Natural killer cell (primary cell): ENCODE measurements at places on chromosomes 4 and X.
A peak's percentile ranks its signal among the peaks of the same experiment; 100 is the strongest.

DNA sequence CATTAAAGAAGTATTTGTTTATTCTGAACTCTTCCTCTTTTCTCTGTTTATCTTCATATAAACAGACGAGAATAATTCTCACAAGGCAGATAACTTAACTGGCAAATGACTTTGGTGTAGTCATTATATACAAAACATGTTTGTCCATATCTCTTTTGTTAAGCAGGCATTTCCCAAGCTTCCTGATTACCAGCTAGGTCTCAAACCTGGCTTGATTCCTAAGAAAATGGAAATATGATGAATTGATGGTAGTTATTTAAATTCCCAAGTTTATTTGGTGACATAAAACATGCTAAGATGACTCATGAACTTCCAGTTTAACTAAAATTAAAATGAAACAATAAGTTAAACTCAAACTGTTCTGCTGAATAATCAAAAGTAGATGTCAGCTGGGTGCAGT is 96.8 kb downstream of the ARSJ start:
- H3K27me3 ChIP-seq, result no peaks in the 10 kb centered on the region
- no peak overlapping the region for H3K4me3 ChIP-seq
- no peak overlapping the region for H3K27ac ChIP-seq
- no peaks in the 10 kb centered on the region for H3K36me3 ChIP-seq
- H3K4me1 ChIP-seq, result no peaks in the 10 kb centered on the region
- DNase-seq, result no peak

DNA sequence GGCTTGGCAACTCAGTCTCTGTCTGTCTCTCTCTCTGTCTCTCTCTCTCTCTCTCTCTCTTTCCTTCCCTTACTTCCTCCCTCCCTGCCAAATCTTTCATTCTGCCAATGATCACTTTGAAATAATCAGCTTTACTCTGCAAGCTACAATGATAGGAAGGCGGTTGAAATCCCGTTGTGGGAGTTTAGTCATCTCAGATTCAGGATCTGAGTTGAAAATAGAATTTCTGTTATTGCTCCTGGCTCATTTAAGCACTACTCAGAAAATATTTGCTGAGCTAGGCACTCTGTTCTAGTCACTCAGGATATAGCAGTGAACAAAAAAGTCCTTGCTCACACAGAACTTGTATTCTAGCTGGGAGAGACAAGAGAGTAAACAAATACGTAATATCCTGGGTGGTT is 56.3 kb upstream of the DCTD start:
- peaks cover 7% of the 10 kb centered on the region for H3K27me3 ChIP-seq
- no peak overlapping the region for H3K27ac ChIP-seq
- H3K4me3 ChIP-seq, result no peak overlapping the region
- DNase-seq, result no peak
- H3K36me3 ChIP-seq, result no peaks in the 10 kb centered on the region

- no peaks in the 10 kb centered on the region for H3K4me1 ChIP-seq
- H3K27ac ChIP-seq, result no peak overlapping the region
- no peaks in the 10 kb centered on the region for H3K27me3 ChIP-seq
- DNase-seq, result no peak
These were observed 27.0 kb downstream of the AR start for GRCh38 chrX:67570839-67571238.

DNA sequence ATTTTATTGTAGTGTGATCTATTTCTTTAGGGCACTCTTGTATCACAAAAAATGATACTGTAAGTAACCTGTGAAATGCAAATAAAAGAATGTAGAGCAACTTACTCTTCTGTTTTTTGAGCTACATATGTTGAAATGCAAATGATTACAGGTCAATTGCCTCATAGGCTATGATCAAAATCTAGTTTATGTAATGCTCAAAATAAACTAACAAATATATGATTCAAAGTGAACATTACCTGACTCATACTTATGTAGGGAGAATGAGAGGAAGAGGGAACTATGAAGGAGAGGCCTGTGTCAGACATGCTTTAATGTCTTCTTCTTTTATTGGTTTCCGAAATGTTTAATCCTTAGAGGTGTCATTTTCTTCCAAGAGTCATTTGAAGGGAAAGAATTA is 5.0 kb upstream of the RPS6KA3 start:
- H3K27me3 ChIP-seq, result no peaks in the 10 kb centered on the region
- H3K4me1 ChIP-seq, result peaks cover 12% of the 10 kb centered on the region
- no peak overlapping the region for H3K4me3 ChIP-seq
- no peak for DNase-seq
- no peaks in the 10 kb centered on the region for H3K36me3 ChIP-seq

GRCh38 chr4:14054391-14054790 is 426.9 kb upstream of the BOD1L1 start:
- no peaks in the 10 kb centered on the region for H3K4me1 ChIP-seq
- DNase-seq, result no peak
- no peaks in the 10 kb centered on the region for H3K36me3 ChIP-seq
- H3K27me3 ChIP-seq, result no peaks in the 10 kb centered on the region
- H3K4me3 ChIP-seq, result no peak overlapping the region

DNA sequence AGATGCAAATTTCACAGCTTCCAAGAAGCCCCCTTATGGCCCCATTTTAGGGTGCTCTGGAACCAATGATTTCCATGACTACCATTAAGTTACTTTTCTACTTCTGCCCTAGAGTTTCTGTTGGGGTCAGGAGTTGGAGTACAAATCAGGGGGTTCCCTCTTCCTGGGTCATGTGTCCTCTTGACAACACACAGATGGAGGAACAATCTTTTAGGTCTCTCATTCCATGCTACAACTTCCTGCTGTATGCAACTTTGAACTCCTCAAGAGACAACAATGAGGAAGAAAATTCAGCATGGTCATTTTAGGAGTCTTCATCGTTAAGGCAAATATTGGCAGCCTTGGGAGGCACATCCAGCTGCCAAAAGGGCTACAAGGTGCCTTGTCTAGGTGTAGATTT is 79.7 kb downstream of the SEL1L3 start:
- no peak overlapping the region for H3K4me3 ChIP-seq
- DNase-seq, result no peak
- peaks cover 54% of the 10 kb centered on the region for H3K36me3 ChIP-seq
- no peaks in the 10 kb centered on the region for H3K4me1 ChIP-seq

- H3K4me1 ChIP-seq, result peaks cover 24% of the 10 kb centered on the region
- peak; percentile 85 for DNase-seq
- H3K4me3 ChIP-seq, result no peak overlapping the region
- no peaks in the 10 kb centered on the region for H3K27me3 ChIP-seq
- H3K36me3 ChIP-seq, result no peaks in the 10 kb centered on the region
These were observed 23.5 kb downstream of the TLR10 start for GRCh38 chr4:38759113-38759789.

DNA sequence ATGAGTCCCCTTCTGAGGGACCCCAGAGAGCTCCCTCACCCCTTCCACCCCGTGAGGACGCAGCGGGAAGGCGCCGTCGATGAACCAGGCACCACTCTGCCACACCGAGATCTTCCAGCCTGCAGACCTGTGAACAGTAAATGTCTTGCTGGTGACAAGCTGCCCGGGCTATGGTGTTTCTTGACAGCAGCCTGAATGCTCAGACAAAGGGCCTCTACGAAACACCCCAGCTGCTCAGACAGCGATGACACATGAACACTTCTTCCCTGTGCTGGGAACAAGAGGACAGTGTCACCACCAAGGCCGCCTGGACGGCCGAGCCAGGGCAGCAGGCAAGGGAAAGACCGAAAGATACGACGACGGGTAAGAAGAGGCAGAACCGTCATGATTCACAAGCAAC is 30.6 kb upstream of the GTPBP6 start:
- no peak overlapping the region for H3K4me3 ChIP-seq
- no peak overlapping the region for H3K27ac ChIP-seq
- DNase-seq, result no peak

GRCh38 chr4:98502624-98503023 is 155.8 kb downstream of the TSPAN5 start:
- no peak for DNase-seq
- H3K27ac ChIP-seq, result no peak overlapping the region
- H3K4me1 ChIP-seq, result peaks cover 13% of the 10 kb centered on the region
- no peak overlapping the region for H3K4me3 ChIP-seq

DNA sequence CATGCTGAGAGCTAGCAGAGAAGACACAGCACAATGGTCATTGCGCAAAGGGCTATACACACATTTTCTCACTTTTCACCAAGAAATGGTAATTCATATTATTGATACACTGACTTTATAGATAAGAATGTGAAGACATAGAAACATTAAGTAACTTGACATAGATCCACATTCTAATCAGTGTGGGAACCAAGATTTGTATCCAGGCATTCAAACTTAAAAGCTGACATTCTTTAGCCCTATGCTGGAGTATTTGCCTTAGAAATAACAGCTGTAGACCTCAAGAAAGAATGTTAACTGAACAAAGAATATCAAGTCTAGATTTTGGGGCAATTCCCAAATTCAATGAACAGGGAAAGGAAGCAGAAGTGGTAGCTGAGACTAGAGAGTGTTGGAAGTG is 384.8 kb downstream of the IL15 start:
- H3K27me3 ChIP-seq, result no peaks in the 10 kb centered on the region
- no peaks in the 10 kb centered on the region for H3K4me1 ChIP-seq
- H3K4me3 ChIP-seq, result no peak overlapping the region
- DNase-seq, result no peak

GRCh38 chrX:39891781-39892180 is 206.0 kb downstream of the BCOR start:
- no peak overlapping the region for H3K27ac ChIP-seq
- peaks cover 5% of the 10 kb centered on the region for H3K4me1 ChIP-seq
- peak; percentile 28 for DNase-seq
- no peaks in the 10 kb centered on the region for H3K36me3 ChIP-seq
- H3K27me3 ChIP-seq, result no peaks in the 10 kb centered on the region

- DNase-seq, result no peak
- H3K36me3 ChIP-seq, result no peaks in the 10 kb centered on the region
- H3K27me3 ChIP-seq, result no peaks in the 10 kb centered on the region
- no peak overlapping the region for H3K27ac ChIP-seq
- no peaks in the 10 kb centered on the region for H3K4me1 ChIP-seq
These were observed 252.3 kb upstream of the PSAPL1 start for GRCh38 chr4:7687006-7687405.

DNA sequence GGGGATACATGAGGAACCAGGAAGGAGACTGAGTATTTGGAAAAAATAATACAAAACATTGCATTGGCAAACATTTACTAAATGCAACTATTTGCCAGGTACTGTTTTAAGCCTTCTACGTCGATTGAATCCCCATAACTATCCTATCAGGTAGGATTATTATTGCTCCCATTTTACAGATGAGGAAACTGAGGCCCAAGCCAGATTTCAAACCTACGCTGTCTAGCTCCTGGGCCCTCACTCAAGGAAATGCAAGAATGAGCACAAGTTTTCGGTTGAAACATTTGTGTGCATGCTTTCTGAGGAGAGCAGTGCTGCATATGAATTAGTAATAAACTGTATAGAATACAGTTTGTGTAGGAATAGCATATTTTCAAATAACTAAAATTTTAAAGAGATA is 206.7 kb downstream of the CEP135 start:
- no peaks in the 10 kb centered on the region for H3K4me1 ChIP-seq
- H3K4me3 ChIP-seq, result no peak overlapping the region
- no peak overlapping the region for H3K27ac ChIP-seq
- DNase-seq, result no peak
- no peaks in the 10 kb centered on the region for H3K27me3 ChIP-seq
- no peaks in the 10 kb centered on the region for H3K36me3 ChIP-seq

- DNase-seq, result no peak
- no peak overlapping the region for H3K4me3 ChIP-seq
- H3K27me3 ChIP-seq, result no peaks in the 10 kb centered on the region
- no peak overlapping the region for H3K27ac ChIP-seq
- H3K36me3 ChIP-seq, result no peaks in the 10 kb centered on the region
These were observed 47.2 kb downstream of the GBA3 start for GRCh38 chr4:22739968-22740367.

DNA sequence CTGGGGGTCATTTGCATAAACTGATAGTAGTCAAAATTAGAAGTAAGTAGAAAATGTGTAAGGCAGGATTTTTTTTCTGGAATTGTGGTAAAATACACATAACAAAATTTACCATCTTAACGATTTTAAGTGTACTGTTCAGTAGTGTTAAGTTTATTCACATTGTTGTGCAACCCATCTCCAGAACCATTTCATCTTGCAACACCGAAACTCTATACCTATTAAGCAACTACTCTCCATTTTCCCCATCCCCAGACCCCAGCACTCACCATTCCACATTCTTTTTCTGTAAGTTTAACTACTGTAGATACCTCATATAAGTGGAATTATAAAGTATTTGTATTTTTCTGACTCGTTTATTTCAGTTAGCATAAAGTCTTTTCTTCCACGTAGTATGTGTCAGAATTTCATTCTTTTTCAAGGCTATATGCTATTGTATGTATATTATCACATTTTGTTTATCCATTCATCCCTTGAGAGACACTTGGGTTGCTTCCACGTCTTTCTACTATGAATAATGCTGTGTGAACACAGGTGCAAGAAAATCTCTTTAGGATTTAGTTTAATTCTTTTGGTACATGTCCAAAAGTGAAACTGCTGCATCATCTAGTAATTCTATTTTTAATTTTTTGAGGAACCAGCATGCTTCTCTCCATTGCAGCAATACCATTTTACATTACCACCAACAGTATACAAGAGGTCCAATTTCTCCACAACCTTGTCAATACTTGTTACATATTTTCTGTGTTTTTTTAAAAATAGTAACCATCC is 39.1 kb upstream of the NSUN7 start:
- H3K36me3 ChIP-seq, result no peaks in the 10 kb centered on the region
- H3K27me3 ChIP-seq, result no peaks in the 10 kb centered on the region
- no peak overlapping the region for H3K4me3 ChIP-seq
- no peak for DNase-seq
